Fibroblast of villous mesenchyme (primary cell): ENCODE measurements at places on chromosomes 5 and 9. TPM values are rescaled to one million over a fixed set of nuclear protein-coding genes. Genes with fewer than 3 reads are reported as not detected.

The EIF4EBP3 gene
- 0.32 and 0.86 TPM in 2 replicates for total RNA-seq

The TLR4 gene
- 8.4 and 18.1 TPM in 2 replicates for total RNA-seq

The EQTN gene
- not detected in 2 replicates for total RNA-seq

The IL9 gene
- not detected in 2 replicates for total RNA-seq

The SMAD5 gene
- total RNA-seq: 53.5 and 85.1 TPM in 2 replicates

The DBH gene
- total RNA-seq: not detected in 2 replicates

The FAT2 gene
- total RNA-seq: under 0.01 TPM in 1 of 2 replicates, not detected in the other

DNA sequence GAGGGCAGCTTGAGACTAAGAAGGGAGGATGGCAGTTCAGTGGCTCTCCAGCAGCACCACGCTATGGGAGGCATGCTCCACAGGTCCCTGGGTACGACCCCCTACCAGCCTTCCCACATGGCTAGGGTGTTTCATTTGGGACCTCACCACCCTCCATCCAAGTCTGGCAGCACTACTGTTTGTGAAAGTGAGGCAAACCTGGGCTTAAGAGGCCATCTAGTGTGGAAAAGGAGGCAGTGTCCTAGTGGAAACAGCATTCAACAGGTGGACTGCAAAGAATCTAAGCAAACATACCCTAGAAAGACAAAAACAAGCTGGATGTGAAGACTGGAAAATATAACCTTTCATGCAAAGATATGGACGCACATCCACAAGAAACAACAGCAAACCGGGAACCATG lies 4.8 kb upstream of the C5orf47 start:
- DNase-seq: peak; percentile 23

DNA sequence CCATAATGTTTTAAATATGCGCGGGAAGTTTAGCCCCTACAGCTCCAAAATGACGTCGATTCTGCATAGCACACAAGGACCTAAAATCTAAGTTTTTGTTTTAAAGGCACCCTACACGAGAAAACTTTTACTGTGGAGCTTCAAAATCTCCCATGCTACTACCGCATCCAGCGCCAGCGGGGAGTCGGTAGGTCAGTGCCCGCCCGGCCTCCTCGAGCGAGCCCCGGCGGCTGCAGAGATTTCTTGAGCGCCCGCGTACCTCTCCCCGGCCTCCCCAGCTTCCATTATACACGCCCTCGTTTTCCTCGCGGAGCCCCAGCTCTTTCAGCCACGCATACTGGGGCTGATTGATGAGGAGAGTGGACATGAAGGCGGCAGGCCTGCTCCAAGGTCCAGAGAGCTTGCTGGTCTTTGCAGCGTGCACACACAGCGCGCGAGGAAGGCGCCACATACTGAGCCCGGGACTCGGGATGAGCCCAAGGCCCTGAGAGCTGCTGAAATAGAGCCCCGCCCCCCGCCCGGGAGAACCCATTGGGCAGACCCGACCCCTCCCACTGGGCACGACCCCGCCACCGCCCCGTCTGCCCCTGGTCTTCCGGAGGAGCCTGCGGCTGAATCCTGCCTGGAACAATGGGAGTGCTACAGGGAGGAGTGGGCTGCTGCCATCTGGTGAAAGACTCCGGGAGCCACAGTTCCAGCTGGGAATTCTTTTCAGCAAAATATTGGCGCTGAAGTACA lies at the start of gene ALDH7A1:
Gene ALDH7A1, minus strand, starts transcription at position 472 of the 738 bp plus-strand sequence. Its CDS starts 21 bp downstream, at position 451.
- peak; percentile 94 for DNase-seq

GRCh38 chr9:137721899-137722298 lies 103.1 kb downstream of the EHMT1 start:
- DNase-seq: peak; percentile 29

GRCh38 chr9:105554042-105554441 lies 3.9 kb upstream of the FKTN start:
- no peak for DNase-seq

GRCh38 chr9:119477197-119477596 lies 108.0 kb upstream of the BRINP1 start:
- DNase-seq: no peak

DNA sequence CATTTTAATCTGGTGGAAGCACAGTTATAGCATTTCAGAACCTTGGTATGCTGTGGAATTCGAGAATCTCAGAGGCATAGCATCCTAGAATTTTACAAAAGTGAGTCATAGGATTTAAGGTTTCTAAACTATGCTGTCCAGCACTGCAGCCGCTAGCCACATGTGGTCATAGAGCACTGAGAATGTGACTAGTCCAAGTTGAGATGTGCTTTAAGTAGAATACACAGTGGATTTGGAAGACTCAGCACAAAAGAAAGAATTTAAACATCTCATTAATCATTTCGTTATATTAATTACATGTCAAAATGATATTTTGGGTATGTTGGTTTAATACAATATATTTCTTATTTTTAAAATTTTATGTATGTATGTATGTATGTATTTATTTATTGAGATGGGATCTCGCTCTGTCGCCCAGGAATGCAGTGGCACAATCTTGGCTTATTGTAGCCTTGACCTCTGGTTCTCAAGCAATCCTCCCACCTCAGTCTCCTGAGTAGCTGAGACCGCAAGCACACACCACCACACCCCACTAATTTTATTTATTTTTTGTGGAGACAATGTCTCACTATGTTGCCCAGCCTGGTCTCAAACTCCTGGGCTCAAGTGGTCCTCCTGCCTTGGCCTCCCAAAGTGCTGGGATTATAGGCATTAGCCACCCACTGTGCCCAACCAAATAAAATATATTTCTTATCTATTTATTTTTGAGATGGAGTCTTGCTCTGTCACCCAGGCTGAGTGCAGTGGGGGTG lies 20.4 kb upstream of the RPS14 start:
- DNase-seq: peak; percentile 96

GRCh38 chr5:100840370-100840769 lies 62.7 kb downstream of the ST8SIA4 start:
- DNase-seq: peak; percentile 71

DNA sequence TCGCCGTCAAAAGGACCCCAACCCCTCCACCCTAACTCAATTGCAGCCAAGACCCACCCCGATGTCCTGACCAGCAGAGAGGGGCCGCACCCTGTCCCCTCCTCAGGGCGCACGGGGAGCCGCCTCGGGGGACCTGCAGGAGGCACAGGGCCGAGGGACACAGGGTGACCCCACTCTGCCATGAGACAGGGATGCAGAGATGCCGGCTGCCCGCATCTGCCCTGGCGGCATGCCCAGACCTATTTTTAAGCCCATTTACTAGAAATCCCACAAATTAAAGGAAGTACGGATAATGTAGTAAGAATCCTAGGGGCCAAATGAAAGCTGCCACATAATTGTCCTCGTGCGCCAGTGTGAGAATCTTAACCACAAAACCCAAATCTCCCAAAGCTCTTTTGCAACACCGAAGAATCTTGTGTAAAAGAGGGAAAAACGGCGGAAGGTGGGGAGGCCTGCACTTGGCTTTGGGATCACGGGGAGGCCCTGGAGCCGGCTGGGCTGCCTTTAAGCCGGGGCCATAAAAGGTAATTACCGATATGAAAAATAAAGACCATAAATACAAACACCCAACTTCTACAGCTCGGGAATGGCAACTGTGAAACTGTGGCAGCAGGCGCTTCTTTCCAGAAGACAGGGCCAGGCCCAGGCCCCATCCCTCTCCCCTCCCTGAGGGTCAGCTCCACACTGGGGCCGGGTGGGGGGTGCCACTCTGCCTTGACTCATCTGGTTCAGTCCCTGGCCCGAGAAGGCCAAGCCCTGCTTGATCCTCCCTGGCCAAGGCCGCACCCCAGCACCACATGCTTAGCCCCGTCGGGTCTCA lies 35.0 kb downstream of the NACC2 start:
- peak; percentile 98 for DNase-seq

- DNase-seq: no peak
Measured at GRCh38 chr9:98778251-98778650, 18.1 kb downstream of the ANKS6 start.

GRCh38 chr9:5111696-5112095 lies 73.7 kb downstream of the INSL6 start:
- DNase-seq: no peak

DNA sequence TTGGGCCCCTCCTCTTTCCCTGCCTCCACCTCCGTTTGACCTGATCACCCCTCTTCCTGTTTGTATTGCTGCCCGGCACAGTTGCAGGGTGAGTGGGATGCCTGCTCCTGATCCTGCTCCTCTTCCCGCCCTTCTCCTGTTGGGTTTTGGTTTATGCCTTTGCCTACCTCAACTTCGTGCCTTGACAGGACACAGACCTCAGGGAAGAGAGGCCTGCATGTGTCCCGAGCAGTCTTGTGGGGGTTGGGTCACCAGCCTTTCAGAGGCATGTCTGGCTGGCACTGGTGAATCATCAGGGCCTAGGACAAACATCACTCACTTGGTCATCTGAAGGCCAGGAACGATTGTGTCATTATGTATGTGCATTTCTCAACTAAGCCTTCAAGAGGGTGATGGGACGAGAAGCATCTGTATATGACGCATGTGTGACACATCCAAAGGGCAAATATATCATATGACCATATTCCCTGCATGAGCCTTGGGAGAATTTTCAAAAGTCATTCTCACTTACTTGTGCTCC lies 56.9 kb downstream of the NPR3 start:
- DNase-seq: peak; percentile 79

- DNase-seq: peak; percentile 19
Measured at GRCh38 chr5:136529081-136529480, 163.7 kb upstream of the TRPC7 start.

DNA sequence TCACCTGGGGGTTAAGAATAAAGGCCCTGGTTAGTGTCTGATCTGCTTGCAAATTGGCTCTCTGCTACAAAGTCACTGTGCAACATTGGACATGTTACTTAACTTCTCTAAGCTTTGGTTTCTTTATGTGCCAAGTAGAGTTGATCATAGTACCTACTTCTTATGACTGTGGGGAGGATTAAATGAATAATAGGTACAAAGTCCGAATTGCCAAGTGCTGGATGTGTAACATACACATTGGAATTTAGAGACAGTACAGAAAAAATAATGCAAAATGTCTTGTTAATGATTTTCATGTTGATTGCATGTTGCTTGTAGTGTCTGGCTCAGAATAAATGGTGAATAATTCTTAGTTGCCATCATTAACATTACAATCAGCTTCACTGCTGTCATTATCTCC lies 2.2 kb downstream of the DOCK8 start:
- no peak for DNase-seq
